ENCODE measurements at places on chromosomes 13 and 19. TPM values are rescaled to one million over a fixed set of nuclear protein-coding genes. Genes with fewer than 3 reads are reported as not detected.

CGB8 gene
- total RNA-seq: not detected

ZNF665 gene
- total RNA-seq: 2.2 TPM

KLC3 gene
- 0.75 TPM for total RNA-seq

PTGER1 gene
- not detected for total RNA-seq

ZNF177 gene
- 1.1 TPM for total RNA-seq

TNFRSF19 gene
- total RNA-seq: 38.5 TPM

CGB7 gene
- not detected for total RNA-seq

ZNF677 gene
- total RNA-seq: 10.7 TPM

TLE2 gene
- total RNA-seq: 41.2 TPM

FPR3 gene
- 1.4 TPM for total RNA-seq

ZNF181 gene
- 50.1 TPM for total RNA-seq

TUBA3C gene
- total RNA-seq: not detected

C19orf85 gene
- total RNA-seq: not detected

PDX1 gene
- not detected for total RNA-seq

VSTM1 gene
- total RNA-seq: not detected

BCAM gene
- 82.1 TPM for total RNA-seq

GPR12 gene
- 0.07 TPM for total RNA-seq

ONECUT3 gene
- not detected for total RNA-seq

HRC gene
- 1,164 TPM for total RNA-seq
